ENCODE measurements at places on chromosomes 1 and 21. TPM values are rescaled to one million over a fixed set of nuclear protein-coding genes. Genes with fewer than 3 reads are reported as not detected.

DNA sequence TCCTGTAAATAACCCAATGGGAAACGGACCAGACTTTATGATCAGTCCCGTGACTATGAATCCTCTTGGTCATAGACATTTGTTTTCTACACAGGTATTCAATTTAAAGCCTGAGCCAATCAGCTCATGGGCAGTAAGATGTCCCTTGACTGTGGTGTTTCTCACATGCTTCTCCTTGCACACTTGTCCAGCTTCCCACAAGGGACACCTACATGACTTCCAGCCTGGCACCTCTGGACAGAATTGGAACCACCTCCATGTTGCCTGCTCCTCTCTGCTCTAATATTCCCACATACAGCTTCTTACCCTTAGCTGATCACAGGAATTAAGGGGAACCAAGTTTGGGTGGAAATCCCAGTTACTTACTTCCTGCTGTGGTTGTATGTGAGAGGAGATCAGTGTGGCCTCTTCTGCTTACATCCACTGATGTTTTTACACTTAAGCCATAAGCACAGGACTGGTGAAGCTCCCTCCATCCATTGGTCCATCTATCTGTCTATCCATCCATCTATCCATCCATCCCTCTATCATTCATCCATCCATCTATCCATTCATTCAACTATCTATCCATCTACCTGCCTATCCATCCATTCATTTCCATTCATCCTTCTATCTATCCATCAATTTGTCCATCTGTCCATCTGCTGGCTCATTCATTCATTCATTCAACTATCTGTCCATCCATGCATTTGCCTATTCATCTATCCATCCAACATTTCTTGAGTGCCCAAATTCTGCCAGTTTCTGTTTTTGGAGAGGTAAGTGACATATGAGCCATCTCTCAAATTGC lies 16.4 kb downstream of the RUNX1 start:
- no peak for DNase-seq
- H3K4me3 ChIP-seq: no peak overlapping the region
- no peaks in the 10 kb centered on the region for H3K27me3 ChIP-seq
- no peaks in the 10 kb centered on the region for H3K36me3 ChIP-seq

DNA sequence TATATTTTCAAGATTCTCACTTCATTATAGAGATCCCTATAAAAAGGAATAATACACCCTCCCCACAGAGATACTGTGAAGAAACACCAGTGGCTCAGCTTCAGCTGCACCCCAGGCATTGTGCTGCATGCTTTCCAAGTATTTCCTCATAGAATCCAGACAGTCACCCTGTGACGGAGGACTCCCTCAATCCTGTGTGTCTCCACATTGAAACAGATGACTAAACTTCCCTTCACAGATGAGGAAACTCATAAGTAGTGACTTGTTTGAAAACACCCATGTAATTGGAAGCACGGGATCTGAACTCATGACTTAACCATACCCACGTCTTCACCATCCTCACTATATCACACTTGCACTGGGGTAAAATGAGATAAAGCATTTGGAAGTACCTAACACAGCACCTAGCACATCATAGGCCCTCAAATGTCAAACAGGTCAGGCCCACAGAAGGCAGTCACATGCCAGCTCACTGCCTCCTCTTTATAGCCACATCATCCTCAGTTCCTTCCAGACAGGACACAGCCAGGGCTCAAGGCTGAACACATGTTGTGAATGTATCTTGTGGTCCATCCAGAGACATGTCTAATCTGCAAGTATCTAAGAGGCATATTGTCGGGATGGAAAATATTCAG lies 55.2 kb downstream of the GPR161 start:
- H3K27me3 ChIP-seq: no peaks in the 10 kb centered on the region
- DNase-seq: no peak
- no peak overlapping the region for H3K4me3 ChIP-seq
- peaks cover 9% of the 10 kb centered on the region for H3K4me1 ChIP-seq
- no peak overlapping the region for H3K27ac ChIP-seq

GRCh38 chr1:168947041-168947440 lies 159.4 kb upstream of the ATP1B1 start:
- no peak overlapping the region for H3K4me3 ChIP-seq
- H3K27me3 ChIP-seq: no peaks in the 10 kb centered on the region
- H3K27ac ChIP-seq: no peak overlapping the region
- no peaks in the 10 kb centered on the region for H3K4me1 ChIP-seq

- no peaks in the 10 kb centered on the region for H3K4me1 ChIP-seq
- no peak overlapping the region for H3K27ac ChIP-seq
- peak; percentile 77 for DNase-seq
Measured at GRCh38 chr21:38733972-38734546, 71.7 kb upstream of the ETS2 start.

- no peaks in the 10 kb centered on the region for H3K4me1 ChIP-seq
- H3K27me3 ChIP-seq: peaks cover 56% of the 10 kb centered on the region
- no peaks in the 10 kb centered on the region for H3K36me3 ChIP-seq
Measured at GRCh38 chr1:157113631-157114030, 14.0 kb upstream of the ETV3L start.

DNA sequence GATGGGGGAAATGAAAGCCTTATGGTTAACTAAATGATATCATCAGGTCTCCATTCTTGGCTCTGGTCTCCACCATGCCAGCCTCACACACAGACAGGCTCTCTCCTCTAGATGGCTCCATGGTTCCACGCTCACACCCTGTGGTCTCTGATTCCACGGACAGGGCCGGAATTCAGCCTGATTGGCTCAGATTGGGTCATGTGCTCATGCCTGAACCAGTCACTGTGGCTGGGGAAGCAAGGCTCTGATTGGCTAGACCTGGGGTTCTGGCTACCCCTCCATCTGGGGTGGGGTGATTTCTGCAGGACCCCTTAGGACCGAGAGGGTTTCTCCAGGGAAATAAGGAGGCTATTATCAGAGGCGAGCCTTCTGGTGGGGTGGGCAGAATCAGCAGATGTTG lies 277.0 kb downstream of the PTPRU start:
- H3K36me3 ChIP-seq: no peaks in the 10 kb centered on the region
- peak; percentile 72 for DNase-seq
- H3K4me1 ChIP-seq: no peaks in the 10 kb centered on the region
- no peaks in the 10 kb centered on the region for H3K27me3 ChIP-seq
- no peak overlapping the region for H3K27ac ChIP-seq
- H3K4me3 ChIP-seq: no peak overlapping the region

- no peaks in the 10 kb centered on the region for H3K27me3 ChIP-seq
- peaks cover 14% of the 10 kb centered on the region for H3K36me3 ChIP-seq
- DNase-seq: no peak
- peaks cover 24% of the 10 kb centered on the region for H3K4me1 ChIP-seq
- no peak overlapping the region for H3K27ac ChIP-seq
Measured at GRCh38 chr1:230105754-230106625, 39.0 kb downstream of the GALNT2 start.

- H3K4me3 ChIP-seq: no peak overlapping the region
- H3K36me3 ChIP-seq: no peaks in the 10 kb centered on the region
- no peak for DNase-seq
- H3K27me3 ChIP-seq: no peaks in the 10 kb centered on the region
Measured at GRCh38 chr1:21294266-21294989, 4.2 kb upstream of the ECE1 start.

DNA sequence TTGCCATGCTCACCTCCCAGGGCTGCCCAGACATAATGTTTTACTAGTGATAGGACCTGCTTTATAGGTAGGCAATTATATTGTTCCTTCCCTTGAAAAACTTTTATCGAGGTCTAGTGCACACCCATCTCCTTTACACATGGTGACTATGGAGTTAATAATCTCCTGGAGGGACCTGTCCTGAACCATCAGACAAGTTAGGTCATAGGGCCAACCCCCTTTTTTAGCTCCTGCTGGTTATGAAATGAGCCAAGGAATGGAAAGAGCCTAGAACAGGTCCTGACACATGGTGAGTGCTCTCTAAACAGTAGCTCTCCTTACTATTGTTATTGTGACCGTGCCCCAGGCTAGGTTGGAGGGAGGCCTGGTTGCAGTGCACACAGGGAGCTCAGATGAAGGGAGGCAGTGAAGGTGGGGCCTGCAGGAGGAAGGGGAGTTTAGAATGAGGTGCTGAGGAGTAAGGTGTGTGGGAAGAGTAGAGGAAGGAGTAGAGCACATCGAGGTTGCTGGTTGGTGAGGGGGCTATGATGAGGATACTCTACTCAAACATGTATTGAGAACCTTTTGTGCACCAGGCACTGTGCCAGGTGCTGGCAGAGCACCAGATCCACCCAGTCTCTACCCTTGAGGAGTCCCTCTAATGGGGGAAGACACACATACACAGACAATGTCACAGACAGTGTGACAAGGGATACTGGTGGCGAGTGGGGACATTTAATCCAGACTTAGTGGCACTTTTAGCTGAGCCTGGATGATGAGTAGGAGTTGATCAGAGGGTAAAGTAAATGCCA lies 14.1 kb upstream of the LMNA start:
- peaks cover 17% of the 10 kb centered on the region for H3K4me1 ChIP-seq
- H3K27ac ChIP-seq: no peak overlapping the region
- H3K36me3 ChIP-seq: no peaks in the 10 kb centered on the region
- no peak for DNase-seq

GRCh38 chr1:2643414-2644077 lies 10.7 kb upstream of the MMEL1 start:
- H3K36me3 ChIP-seq: no peaks in the 10 kb centered on the region
- peak overlapping the region; percentile 66 for H3K4me3 ChIP-seq
- no peak overlapping the region for H3K27ac ChIP-seq

GRCh38 chr1:151893176-151893924 lies 16.0 kb downstream of the THEM4 start:
- no peak overlapping the region for H3K27ac ChIP-seq
- peaks cover 73% of the 10 kb centered on the region for H3K36me3 ChIP-seq
- H3K27me3 ChIP-seq: no peaks in the 10 kb centered on the region
- peaks cover 8% of the 10 kb centered on the region for H3K4me1 ChIP-seq
- no peak for DNase-seq

GRCh38 chr1:239854922-239855321 lies 236.8 kb upstream of the FMN2 start:
- H3K27me3 ChIP-seq: no peaks in the 10 kb centered on the region
- H3K27ac ChIP-seq: no peak overlapping the region
- H3K4me3 ChIP-seq: no peak overlapping the region
- no peaks in the 10 kb centered on the region for H3K36me3 ChIP-seq

- H3K4me1 ChIP-seq: no peaks in the 10 kb centered on the region
- no peak overlapping the region for H3K4me3 ChIP-seq
Measured at GRCh38 chr1:186735463-186735862, 55.2 kb upstream of the PTGS2 start.

DNA sequence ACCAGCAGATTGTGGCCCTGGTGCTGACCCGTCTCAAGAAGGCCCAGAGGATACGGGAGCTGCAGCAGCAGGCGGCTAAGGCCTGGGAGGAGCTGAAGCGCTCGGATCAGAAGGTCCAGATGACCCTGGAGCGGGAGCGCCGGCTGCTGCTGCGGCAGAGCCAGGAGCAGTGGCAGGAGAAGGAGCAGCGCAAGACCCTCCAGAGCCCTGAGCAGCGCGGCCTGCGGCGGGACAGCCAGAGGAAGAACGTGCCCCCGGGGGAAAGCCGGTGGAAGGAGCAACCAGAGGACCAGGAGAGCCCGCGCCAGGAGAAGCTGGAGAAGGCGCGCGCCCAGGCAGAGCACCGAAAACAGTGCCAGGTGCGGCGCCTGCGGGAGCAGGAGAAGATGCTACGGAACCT lies 1.0 kb downstream of the CCDC185 start:
- no peaks in the 10 kb centered on the region for H3K4me1 ChIP-seq
- H3K4me3 ChIP-seq: no peak overlapping the region
- peaks cover 30% of the 10 kb centered on the region for H3K27me3 ChIP-seq

DNA sequence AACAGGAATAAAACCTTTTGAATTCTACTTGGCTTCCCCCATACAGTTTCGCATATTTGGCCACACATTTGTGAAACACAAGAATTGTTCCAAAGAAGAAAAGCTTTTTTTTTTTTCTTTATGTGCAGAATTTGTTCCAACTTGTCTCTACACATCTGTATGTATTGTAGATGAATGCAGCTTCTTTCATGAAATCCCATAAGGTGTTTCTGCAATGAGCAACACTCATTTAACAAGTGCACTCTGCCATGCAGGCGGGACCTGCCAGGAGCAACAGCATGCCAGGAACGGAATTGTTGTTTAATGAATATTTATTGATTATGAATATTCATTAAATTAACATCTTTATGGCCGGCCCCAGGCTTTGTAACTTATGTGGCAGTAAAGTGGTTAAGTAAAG lies 1075.0 kb downstream of the TTLL7 start:
- no peaks in the 10 kb centered on the region for H3K4me1 ChIP-seq
- H3K4me3 ChIP-seq: no peak overlapping the region
- no peak overlapping the region for H3K27ac ChIP-seq
- H3K27me3 ChIP-seq: no peaks in the 10 kb centered on the region
- no peaks in the 10 kb centered on the region for H3K36me3 ChIP-seq

DNA sequence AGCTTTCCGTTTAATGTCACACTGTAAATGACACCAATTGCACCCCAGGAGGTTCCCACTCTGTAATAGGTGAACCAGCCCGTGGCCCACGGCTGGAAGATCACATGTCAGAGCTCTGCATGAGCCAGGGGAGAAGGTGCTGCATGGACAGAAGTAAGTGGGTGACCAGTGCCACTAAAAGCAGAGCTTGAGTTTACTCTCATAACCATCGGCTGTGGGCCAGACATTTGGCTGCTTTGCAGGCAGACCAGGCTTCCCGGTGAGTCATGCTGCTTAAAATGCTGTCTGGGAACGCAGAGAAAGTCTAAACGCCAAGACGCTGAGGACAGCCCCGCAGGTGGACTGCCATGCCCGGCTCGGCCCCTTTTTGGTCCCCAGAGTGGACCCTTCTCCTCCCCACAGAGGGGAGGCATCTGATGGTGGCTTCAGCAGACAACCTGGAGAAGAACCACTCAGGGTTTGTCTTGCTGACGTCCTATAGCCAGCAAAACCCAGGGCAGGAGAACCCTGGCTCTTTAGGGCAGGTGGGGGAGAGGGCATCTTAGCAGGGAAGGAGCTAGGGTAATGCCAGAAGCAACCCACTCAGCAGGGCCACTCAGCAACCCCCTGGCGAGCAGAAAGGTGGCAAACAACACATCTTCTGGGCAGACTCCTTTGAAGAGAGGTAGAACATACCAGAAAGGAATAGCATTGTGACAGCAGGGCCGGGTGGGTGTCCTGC lies 7.3 kb downstream of the KIAA2013 start:
- H3K4me3 ChIP-seq: no peak overlapping the region
- DNase-seq: no peak
- H3K4me1 ChIP-seq: peaks cover 26% of the 10 kb centered on the region
- H3K27ac ChIP-seq: no peak overlapping the region

- H3K27me3 ChIP-seq: no peaks in the 10 kb centered on the region
- peak overlapping the region; percentile 17 for H3K4me3 ChIP-seq
- H3K36me3 ChIP-seq: no peaks in the 10 kb centered on the region
- peak; percentile 76 for DNase-seq
- no peak overlapping the region for H3K27ac ChIP-seq
- H3K4me1 ChIP-seq: peaks cover 64% of the 10 kb centered on the region
Measured at GRCh38 chr1:11650331-11650991, 3.8 kb downstream of the FBXO2 start.

The FAM167B gene
- not detected for total RNA-seq

The NME7 gene
- total RNA-seq: 22.4 TPM

The PFDN2 gene
- 142 TPM for total RNA-seq

The BTBD8 gene
- total RNA-seq: 1.5 TPM

The PLA2G2C gene
- 0.13 TPM for total RNA-seq

The VAV3 gene
- not detected for total RNA-seq

All from K562 (cell line).